HuH-7 (cell line): ENCODE measurements at places on chromosomes 6 and 20.

- no peak for DNase-seq
Observed at GRCh38 chr6:141488488-141488887, 644.2 kb upstream of the GJE1 start.

GRCh38 chr6:39792540-39793450 is 619 bp downstream of the DAAM2 start:
- no peak for DNase-seq

DNA sequence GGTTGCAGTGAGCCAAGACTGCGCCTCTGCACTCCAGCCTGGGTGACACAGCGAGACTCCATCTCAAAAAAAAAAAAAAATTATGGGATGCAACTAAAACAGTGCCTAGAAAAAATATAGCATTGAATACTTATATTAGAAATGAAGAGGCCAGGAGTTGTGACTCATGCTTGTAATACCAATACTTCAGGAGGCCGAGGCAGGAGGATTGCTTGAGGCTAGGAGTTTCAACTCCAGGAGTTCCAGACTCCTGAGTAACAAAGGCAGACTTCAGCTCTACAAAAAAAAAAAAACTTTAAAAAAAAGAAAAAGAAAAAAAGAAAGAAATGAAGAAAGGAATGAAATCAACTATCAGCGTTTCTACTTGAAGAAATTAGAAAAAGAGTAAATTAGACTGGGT is 17.1 kb upstream of the GJA1 start:
- no peak for DNase-seq

DNA sequence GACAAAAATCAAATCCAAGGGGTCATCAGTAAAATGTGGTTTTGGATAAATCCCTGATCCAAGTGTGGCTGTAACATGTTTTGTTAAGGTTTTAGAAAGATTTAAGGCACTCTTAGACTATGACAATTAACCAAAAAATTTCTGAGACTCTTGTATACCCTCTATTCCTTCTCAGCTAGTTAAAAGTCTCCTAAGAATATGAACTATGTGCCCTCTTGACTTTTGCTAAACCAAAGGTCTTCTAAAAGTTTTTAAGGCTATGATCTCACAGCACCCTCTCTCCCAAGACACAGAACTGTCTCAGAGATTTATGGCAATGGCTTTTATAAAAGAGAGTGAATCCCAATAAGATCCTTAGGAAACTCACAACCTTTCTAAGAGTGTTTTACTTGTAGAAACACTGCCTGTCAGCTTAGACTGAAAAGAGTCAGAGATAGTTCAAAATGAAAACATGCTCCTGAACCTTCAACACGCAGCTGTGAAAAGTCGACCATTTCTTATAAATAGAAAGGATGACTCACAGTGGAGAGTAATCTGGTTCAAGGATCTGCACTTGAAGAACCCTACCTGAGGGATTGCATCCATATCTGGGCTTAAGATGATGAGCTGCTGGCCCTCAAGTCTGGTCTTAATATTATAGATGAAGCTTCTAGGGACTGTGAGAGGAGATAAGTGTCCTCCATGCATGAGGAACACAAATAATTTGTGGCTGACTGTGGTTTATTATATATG is 388.4 kb upstream of the GJE1 start:
- no peak for DNase-seq

DNA sequence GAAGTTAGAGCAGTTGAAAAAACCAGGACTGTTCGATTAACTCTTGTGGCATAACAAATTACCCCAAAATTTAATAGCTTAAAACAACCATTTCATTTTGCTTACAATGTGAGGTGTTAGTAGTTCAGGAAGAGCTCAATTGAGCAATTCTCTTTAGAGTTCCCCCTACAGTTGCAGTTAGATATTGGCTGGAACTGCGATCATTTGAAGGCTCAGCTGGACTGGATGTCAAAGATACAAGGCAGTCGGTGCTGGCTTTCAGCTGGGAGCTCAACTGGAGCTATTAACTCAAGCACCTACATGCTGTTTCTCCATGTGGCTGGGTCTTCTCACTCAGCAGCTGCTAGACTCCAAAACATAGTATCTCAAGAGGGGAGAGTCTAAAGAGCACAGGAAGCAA is 96.0 kb upstream of the LOC128125822 start:
- DNase-seq: peak; percentile 29

- no peak for DNase-seq
Observed at GRCh38 chr20:22999756-23000155, 35.4 kb upstream of the SSTR4 start.

DNA sequence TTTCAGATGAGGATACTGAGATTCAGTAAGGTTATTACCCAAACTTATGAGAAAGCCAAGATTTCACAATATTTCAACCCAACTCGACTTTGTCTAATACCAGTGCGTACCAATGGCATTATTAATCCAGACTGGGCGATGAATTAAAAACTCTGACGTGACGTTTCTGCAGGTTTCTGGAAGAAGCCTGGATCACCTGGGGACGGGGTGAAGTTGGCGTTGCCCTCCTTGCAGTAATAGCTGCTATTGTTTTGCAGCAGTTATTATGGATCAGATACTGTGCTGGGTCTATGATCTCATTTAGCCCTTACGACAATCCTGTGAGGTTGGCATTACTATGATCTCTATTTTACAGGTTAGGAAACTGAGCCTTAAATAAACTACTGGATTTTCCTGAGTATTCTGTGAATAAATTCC is 569 bp upstream of the CDC5L start:
- no peak for DNase-seq

DNA sequence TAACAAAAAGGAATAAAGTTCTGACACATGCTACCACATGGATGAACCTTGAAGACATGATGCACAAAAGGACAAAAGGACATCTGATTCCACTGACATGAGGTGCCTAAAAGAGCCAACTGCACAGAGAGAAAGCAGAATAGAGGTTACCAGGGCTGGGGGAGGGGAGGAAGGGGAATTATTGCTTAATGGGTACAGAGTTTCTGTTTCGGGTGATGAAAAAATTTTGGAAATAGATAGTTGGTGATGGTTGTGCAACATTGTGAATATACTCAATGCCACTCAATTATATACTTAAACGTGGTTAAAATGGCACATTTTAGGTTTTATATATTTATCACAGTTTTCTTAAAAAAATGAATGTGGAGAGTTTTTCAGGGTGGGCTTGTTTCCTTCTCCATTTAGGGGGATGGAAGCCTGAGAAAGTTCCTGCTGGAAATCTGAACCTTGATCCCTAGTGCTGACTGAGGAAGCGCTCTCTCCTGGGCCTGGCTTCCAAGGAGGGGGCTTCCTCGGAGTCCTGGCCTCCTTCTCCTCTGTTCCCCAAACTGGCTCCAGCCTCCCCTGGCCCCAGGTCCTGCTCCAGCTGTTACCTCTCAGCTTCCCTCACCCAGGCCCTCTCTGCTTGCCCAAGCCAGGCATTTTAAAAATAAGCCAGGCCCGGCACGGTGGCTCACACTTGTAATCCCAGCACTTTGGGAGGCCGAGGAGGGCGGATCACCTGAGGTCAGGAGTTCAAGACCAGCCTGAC is 79.2 kb downstream of the NOL4L start:
- no peak for DNase-seq

- DNase-seq: no peak
Observed at GRCh38 chr20:20490673-20491072, 122.8 kb downstream of the INSM1 start.

GRCh38 chr6:6407071-6407741 is 86.7 kb upstream of the F13A1 start:
- no peak for DNase-seq

DNA sequence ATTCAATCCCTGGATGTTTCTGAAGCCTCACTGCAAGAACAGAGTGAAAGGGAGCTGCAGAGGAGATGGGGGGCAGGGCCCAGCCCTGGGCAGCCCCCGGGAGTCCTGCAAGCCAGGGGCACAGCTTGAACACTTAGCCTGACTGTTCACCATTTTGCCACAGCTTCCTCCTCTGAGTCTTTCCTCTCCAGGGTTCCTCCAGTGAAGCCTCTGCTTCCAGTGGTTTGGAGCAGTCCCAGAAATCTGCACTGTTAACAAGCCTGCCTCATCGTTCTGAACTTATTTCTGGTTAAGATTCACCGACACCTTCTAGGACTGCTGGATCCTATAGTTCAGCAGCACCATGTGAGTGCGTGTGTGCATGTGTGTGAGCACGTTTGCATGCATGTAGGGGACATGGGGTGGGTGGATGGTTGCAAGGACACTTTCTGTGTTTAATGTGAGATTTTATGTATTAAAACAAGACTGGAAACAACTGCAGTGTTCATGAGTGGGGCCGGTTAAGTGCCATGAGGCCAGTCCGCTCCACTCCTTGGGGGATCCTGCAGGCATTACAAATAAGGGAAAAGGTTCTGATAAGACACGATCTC is 24.6 kb downstream of the CEBPB start:
- DNase-seq: no peak

DNA sequence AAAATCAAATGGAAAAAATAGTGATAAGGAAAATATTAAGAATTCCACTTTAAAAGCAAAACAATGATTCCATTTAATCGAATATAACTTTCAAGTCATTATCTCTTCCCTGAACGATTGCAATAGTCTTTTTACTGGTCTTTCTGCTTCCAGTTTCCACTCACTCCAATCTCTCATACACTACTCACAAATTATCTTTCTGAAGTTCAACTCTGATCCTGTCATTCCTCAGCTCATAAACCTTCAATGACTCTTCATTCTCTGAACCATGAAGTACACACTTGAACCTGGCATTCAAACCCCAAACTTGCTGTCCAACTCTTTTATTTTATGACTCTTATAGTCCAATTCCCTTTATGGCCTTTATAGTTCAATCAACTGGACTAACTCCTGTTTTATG is 304.1 kb upstream of the TCF21 start:
- DNase-seq: no peak

DNA sequence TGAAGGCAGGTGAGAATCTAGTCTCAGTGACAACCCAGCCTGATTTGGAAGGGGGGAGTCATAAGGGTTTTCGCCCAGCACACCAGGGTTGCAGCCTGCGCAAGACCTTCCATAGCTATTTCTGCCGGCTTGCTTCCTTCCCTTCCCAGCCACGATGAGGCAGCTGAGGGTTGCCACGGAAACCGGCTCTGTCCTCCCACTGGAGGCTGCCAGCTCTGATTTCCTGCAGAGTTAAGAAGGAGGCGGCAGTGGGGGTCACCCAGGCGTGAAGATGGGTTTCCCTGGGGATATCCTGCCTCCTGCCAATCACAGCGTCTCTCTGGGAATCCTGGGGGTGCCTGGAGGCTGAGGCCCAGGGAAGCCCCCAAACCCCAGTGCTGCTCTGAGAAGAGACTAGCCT is 23.1 kb upstream of the KCNB1 start:
- no peak for DNase-seq

- no peak for DNase-seq
Observed at GRCh38 chr6:132684272-132684671, 25.3 kb upstream of the TAAR1 start.

GRCh38 chr6:44266347-44266746 is 996 bp upstream of the NFKBIE start:
- no peak for DNase-seq

DNA sequence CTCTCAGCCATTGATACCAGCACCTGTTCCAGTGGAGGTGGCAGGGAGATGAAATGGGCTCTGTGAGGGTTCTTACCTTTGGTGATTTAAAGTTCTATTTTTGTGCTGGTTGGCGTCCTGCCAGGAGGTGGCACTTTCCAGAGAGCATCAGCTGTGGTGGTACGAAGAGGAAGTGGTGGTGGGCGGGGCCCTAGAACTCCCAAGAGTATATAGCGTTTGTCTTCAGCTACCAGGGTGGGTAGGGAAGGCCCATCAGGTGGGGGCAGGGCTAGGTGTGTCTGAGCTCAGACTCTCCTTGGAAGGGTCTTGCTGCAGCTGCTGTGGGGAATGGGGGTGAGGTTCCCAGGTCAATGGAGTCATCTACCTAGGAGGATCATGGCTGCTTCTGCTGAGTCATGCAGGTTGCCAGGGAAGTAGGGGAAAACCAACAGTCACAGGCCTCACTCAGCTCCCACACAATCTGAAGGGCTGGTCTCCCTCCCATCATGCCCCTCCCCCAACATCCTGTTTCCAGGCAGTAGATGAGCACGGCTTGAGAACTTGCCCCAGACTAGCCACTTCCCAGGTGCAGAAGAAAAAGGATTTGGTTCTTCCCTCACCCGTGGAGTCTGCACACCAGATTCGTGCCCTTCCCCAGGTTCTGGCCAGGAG is 46.6 kb downstream of the MOXD1 start:
- no peak for DNase-seq

DNA sequence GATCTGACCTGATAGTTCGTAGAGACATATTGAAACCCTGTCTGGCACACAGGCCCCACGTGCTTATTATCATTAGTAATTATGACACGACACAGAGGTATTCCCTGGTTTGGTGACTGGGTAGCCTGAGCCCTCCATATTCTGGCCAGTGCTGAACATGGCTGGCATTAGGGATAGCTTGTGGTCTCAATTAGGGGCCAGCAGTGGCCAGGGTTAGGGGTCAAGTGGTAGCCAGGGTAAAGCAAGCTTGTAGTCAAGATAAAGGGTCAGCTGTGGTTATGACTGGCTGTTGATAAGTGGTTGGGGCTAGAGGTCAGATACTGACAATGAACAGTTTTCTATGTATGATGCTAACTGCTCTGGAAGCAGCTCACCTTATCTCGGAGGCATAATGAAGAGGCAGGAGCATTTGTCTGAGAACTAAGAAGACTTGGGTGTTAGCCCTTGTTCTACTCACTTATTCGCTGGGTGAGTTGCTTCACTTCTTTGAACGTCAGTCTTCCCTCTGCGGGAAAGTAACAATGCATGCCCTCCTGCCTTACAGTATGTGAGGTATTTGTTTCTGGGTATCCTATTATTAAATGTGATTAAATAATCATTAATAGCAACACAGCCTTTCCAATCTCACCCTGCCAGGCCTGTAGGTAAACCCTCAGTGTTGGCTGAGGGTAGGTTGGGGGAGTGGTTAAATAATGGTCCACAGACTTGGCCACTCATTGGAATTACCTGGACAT is 66.7 kb downstream of the VEGFA start:
- no peak for DNase-seq

- no peak for DNase-seq
Observed at GRCh38 chr6:18962361-18962905, 575.3 kb downstream of the RNF144B start.

DNA sequence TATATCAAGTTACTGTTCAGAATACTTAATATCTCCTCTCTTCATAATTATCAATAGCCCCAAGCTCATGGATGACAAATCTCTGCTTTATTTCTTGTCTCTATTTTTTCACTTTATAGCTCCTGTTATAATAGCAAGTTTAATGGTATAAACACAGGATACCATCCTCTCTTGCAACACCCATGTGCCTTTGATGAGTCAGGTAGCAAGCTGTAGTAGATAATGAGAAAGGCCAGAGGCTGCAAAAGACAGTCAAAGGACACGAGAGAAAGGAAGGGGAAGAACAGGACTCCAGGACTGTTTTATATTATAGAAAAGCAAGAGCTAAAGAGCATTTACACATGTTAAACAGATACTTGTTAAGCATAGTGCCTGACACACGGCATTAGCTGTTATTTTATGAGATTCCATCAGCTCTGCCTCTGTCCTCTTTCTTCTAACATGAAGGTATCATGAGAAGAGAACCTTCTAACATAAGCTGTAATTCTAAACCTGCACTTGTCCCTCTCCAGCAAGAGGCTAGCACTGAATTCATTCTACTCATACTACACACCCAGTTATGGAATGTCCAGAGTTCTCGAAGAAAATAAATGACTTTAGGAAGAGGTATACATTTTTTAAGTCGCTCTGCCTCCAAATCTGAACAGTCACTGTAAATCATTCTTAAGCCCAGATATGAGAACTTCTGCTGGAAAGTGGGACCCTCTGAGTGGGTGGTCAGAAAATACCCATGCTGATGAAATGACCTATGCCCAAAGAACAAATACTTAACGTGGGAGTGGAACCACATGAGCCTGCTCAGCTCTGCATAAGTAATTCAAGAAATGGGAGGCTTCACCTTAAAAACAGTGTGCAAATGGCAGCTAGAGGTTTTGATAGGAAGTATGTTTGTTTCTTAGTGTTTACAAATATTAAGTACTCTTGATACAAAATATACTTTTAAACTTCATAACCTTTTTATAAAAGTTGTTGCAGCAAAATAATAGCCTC is 45.0 kb downstream of the NT5E start:
- no peak for DNase-seq
